Dermis lymphatic vessel endothelial cell (primary cell): ENCODE measurements at places on chromosomes 11 and 22. TPM values are rescaled to one million over a fixed set of nuclear protein-coding genes. Genes with fewer than 3 reads are reported as not detected.

The CARD10 gene
- 50.7 and 70.0 TPM in 2 replicates for total RNA-seq

The OR2AG1 gene
- not detected in 2 replicates for total RNA-seq

The IL18 gene
- 0.11 TPM in 1 of 2 replicates, not detected in the other for total RNA-seq

The HEPN1 gene
- total RNA-seq, result not detected in 2 replicates

The HYOU1 gene
- 199 and 221 TPM in 2 replicates for total RNA-seq

The CTNND1 gene
- 227 and 279 TPM in 2 replicates for total RNA-seq

The GAS2 gene
- total RNA-seq, result 0.76 and 0.95 TPM in 2 replicates

The OR5AR1 gene
- not detected in 2 replicates for total RNA-seq

The OR51B5 gene
- 0.09 TPM in 1 of 2 replicates, not detected in the other for total RNA-seq

The SCN2B gene
- not detected in 2 replicates for total RNA-seq

The C1QTNF4 gene
- total RNA-seq, result 0.17 and 0.76 TPM in 2 replicates

The C1QTNF6 gene
- 5.1 and 8.0 TPM in 2 replicates for total RNA-seq

The UVRAG gene
- 39.1 and 60.3 TPM in 2 replicates for total RNA-seq

The SLC16A8 gene
- 0.09 and 0.11 TPM in 2 replicates for total RNA-seq

The PHOX2A gene
- not detected in 2 replicates for total RNA-seq

The GTSE1 gene
- total RNA-seq, result 1.3 and 1.5 TPM in 2 replicates

The BRD1 gene
- total RNA-seq, result 21.0 and 26.8 TPM in 2 replicates

The IGSF9B gene
- not detected in 2 replicates for total RNA-seq

The RASD2 gene
- not detected in 2 replicates for total RNA-seq

The SLC22A12 gene
- not detected in 2 replicates for total RNA-seq

The MTCH2 gene
- total RNA-seq, result 66.1 and 90.2 TPM in 2 replicates

The SPDYC gene
- not detected in 2 replicates for total RNA-seq

The DGCR6 gene
- total RNA-seq, result 0.43 and 1.8 TPM in 2 replicates

The OMP gene
- total RNA-seq, result not detected in 2 replicates

The OR4D5 gene
- not detected in 2 replicates for total RNA-seq

The SLC17A6 gene
- not detected in 2 replicates for total RNA-seq

The TYR gene
- total RNA-seq, result not detected in 2 replicates

The AIFM3 gene
- not detected in 2 replicates for total RNA-seq

The C11orf52 gene
- total RNA-seq, result 0.52 and 0.54 TPM in 2 replicates

The MS4A10 gene
- total RNA-seq, result not detected in 2 replicates

The TRIM6 gene
- total RNA-seq, result 0.43 and 1.5 TPM in 2 replicates

The NCR3LG1 gene
- total RNA-seq, result 0.26 and 0.43 TPM in 2 replicates

The OR5A1 gene
- total RNA-seq, result under 0.01 TPM in 1 of 2 replicates, not detected in the other

The TIMM10 gene
- 33.8 and 35.8 TPM in 2 replicates for total RNA-seq

The LRRC74B gene
- not detected in 2 replicates for total RNA-seq

The IMMP1L gene
- total RNA-seq, result 6.4 and 9.1 TPM in 2 replicates

The SYT12 gene
- under 0.01 TPM in 2 replicates for total RNA-seq

The MS4A4A gene
- not detected in 2 replicates for total RNA-seq

The EXPH5 gene
- total RNA-seq, result under 0.01 TPM in 2 replicates

The MMP13 gene
- total RNA-seq, result not detected in 2 replicates

The CNGA4 gene
- under 0.01 TPM in 1 of 2 replicates, not detected in the other for total RNA-seq

The PLAAT4 gene
- total RNA-seq, result 4.8 and 6.3 TPM in 2 replicates
